ENCODE measurements at places on chromosomes 4 and X.

- no peak for DNase-seq
These were observed 104.9 kb downstream of the RASGEF1B start for GRCh38 chr4:81366779-81367178.

- DNase-seq: no peak
These were observed 81.1 kb downstream of the ATP11C start for GRCh38 chrX:139851730-139852129.

DNA sequence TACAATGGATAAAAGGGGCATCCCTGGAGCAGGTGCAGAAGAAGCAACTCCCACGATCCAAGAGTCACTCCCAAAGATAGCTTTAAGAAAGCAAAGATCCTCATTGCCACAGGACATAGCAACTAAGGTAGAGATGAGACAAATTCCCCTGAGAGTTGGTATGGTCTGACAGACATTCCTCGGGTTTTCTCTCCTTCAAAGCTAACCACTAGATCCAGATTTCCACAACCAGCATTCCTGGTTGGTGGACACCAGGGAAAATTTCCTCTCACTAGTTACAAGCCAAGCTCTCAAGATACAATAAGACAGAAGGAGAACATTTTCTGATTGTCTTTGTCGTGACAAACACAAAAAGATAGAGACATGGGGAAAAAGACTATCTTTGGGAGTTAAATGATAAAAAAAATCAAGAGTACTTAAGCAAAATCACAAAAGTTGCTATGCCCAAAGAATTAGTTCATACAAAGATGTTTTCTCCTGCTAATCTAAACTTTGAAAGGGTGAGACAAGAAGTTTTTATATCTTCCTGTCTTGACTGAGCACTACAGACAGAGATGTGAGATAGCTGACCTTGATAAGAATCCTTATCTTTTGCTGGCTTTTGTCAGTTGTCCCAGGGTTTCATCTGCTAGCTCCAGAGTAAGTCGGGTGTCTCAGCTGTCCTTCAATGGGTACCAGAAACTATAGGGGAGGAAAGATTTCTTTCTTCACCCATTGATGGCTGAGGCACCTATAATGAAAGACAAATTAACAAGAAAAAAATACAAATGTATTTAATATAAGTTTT lies 200.5 kb downstream of the CENPC start:
- no peak for DNase-seq

DNA sequence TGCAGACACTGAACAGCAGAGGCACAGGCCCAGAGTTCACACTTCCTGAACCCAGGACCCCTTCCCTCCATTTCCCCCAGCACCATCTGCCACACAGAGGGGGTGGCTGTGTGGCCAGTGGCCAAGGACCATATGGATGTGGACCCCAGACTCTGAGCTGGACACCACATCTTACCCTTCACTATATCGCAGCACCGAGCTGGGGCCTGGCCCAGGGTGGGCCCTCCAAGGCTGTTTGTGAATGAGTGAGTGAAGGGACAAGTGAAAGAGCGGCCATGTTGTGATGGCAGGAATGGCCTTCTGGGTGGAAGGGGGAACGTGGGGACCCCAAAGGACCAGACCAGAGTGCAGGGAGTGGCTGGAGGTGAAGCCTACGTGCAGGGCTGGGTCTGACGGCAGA lies 248.6 kb downstream of the AFAP1 start:
- DNase-seq: no peak
